Activated CD4-positive, alpha-beta T cell treated with anti-CD3 and anti-CD28 coated beads, Interleukin-2, amount 50 U/mL, for 4 hours (primary cell): ENCODE measurements at places on chromosomes 4 and X.

- no peak for DNase-seq
These were observed 250.0 kb upstream of the SLC7A11 start for GRCh38 chr4:138492176-138492575.

- no peak for DNase-seq
These were observed at the start of gene GDI1 for GRCh38 chrX:154436983-154437752. GDI1 (plus strand) TSS chrX:154437154; CDS start chrX:154437255, 101 bp downstream.

GRCh38 chr4:147825451-147826287, 93.8 kb downstream of the ARHGAP10 start:
- no peak for DNase-seq

GRCh38 chr4:3252480-3252828, 3.5 kb downstream of the MSANTD1 start:
- DNase-seq: no peak

- no peak for DNase-seq
These were observed 926.5 kb downstream of the PDHA2 start for GRCh38 chr4:96766359-96766758.

DNA sequence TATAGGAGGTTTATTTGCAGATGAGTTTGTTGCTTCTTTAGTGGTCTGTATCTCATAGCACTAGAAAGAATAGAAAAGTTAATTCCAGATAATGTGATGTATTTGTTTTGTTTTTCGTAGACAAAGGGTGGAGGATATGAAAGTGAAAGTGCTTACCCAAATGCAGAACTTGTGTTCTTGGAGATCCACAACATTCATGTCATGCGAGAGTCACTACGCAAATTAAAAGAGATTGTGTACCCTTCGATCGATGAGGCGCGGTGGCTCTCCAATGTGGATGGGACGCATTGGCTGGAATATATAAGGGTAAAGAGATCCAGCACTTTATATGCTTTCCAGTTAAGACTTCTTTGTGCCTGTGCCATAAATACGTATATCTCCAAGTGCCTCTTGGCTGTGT, 43.3 kb downstream of the MTMR1 start:
- DNase-seq: no peak

DNA sequence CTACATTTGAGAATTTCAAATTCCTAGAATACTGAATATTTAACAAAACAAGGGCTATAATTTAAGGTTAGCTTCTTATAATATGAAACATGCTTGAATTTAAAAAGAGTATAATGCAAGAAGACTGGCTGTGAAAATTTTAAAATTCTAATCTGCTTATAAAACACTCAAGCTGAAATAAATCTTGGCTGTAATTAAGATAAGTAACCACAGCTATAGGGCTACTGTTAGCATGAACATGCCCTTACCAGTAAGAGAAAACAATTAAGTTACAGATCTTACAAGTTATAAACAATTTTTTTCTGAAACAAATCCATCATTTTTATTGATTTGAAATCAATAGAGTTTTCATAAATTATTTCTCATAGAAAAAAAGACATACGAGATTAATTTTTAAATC, 148.2 kb downstream of the INPP4B start:
- no peak for DNase-seq
